ENCODE measurements at places on chromosomes 1 and 21. TPM values are rescaled to one million over a fixed set of nuclear protein-coding genes. Genes with fewer than 3 reads are reported as not detected.

The FCRLA gene
- total RNA-seq: 2.1 TPM

The TTC39A gene
- 0.26 TPM for total RNA-seq

The ANKRD35 gene
- 8.8 TPM for total RNA-seq

The LRRC3 gene
- 1.0 TPM for total RNA-seq

The OR2M3 gene
- not detected for total RNA-seq

The C1orf116 gene
- total RNA-seq: 0.40 TPM

The PGLYRP4 gene
- not detected for total RNA-seq

The TAGLN2 gene
- total RNA-seq: 791 TPM

The S100A8 gene
- total RNA-seq: not detected

The CHI3L2 gene
- total RNA-seq: not detected

The FMO3 gene
- 0.26 TPM for total RNA-seq

The KLHDC9 gene
- total RNA-seq: 0.96 TPM

The CRNN gene
- total RNA-seq: not detected

The ALPL gene
- total RNA-seq: 1.7 TPM

The C1orf87 gene
- total RNA-seq: 1.0 TPM

The PEF1 gene
- 75.2 TPM for total RNA-seq

The KRTAP20-2 gene
- not detected for total RNA-seq

The CASQ1 gene
- not detected for total RNA-seq

The RGS16 gene
- 0.39 TPM for total RNA-seq

The NUP210L gene
- not detected for total RNA-seq

The IQCC gene
- 4.6 TPM for total RNA-seq

The CENPS gene
- 9.7 TPM for total RNA-seq

The KRTAP11-1 gene
- not detected for total RNA-seq

The ABCD3 gene
- total RNA-seq: 22.8 TPM

The OR2T11 gene
- total RNA-seq: not detected

The VWA1 gene
- 35.1 TPM for total RNA-seq

The CELSR2 gene
- 1.8 TPM for total RNA-seq

The KIF14 gene
- 3.6 TPM for total RNA-seq

The IFI44 gene
- total RNA-seq: 10.5 TPM

The ANXA9 gene
- 0.13 TPM for total RNA-seq

The MPL gene
- total RNA-seq: not detected

The NBPF10 gene
- total RNA-seq: 0.96 TPM

The AMPD1 gene
- not detected for total RNA-seq

The SNX7 gene
- 42.8 TPM for total RNA-seq
